ENCODE measurements at places on chromosomes 7 and 10.

DNA sequence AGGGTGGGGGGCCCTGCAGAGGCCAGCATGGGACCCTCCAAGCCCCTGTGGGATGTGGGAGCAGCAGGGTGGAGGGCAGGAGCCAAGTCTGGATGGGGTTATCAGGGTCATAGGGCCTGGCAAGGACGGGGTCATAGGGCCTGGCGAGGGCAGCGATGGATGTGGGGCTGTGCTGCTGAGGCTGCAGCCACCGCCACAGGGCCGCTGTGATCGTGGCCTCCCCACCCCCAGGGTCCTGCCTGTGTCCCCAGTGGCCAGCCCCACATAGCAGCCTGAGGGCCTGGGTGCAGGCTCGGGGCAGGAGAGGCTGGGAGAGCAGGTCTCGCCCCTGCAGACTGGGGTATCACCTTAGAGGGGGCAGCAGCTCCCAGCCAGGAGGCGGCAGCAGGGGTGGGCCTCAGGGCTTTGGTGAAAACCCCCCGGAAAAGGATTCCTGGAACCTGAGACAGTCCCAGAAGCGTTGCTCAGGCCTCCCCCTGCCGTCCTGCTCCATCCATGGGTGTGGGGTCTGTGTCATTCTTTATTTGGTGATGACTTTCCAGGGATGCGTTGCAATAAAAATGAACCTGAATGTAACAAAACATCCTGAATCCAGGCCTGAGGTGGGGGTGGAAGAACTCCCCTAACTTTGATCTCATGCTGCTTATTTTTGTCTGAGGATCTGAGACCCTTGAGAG is 107.3 kb upstream of the SHH start:
- DNase-seq = no peak
- H3K27me3 ChIP-seq = 0 out of 2 replicates have a peak, but pooled peaks cover 6% of the 10 kb centered on the region

DNA sequence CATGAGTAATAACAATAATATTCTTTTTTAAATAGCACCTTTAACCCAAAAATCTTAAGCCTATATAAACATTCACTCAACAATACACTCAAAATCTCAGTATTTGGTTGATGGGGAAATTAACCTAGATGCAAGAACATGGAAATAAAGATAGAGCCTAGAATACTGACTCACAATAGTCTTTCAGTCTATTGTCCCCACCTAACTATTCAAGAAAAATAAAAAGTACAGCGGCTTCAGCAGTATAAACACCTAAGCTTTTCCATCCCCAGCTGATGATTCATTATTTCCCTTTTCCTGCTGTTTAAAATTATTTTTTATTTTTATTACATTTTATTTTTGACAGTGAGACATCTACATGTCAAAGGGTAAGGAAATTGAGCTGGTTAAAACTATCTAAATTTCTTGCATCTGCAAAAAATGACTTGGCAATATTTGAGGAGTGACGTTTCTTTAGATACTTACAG is 201.4 kb downstream of the FZD1 start:
- no peak for DNase-seq
- H3K4me1 ChIP-seq = no peaks in the 10 kb centered on the region
- no peaks in the 10 kb centered on the region for H3K27me3 ChIP-seq
- H3K36me3 ChIP-seq = no peaks in the 10 kb centered on the region

DNA sequence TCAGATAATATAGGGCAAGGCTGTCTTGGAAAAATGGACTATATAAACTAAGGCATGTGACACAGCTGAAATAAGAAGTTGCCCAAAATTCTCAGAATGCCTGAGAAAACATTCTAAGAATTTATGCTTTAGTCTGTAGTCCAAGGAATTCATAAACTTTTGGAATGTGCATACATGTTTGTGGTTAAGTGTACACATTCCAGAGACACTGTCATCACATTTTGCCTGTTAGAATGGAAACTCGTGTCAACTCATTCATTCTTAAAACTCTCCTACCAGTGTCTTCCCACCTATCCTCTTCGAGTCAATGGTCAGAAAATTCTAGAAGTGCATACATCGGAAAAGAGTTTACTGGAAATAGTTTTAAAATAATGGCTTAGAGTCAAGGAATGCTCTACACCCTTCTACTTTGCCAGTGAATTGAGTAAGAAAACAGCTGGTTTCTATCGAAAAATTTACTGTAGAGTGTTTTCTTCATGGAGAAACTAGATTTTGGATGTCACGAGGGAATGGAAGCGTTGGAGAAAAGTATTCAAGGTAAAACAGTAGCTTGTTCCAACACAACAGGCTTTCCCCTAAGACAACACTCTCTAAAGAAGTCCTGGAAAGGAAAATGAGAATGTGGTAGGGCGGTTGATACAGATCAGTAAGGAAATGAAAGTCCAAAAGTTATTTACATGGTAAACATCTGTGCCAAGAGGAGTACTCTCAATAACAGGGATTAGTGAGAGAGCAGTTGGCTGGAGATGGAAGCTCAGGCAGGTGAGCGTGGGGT is 1177.6 kb upstream of the C7orf33 start:
- no peaks in the 10 kb centered on the region for H3K27me3 ChIP-seq
- peak; percentile 88 for DNase-seq
- H3K27ac ChIP-seq = peak overlapping the region; percentile 99

DNA sequence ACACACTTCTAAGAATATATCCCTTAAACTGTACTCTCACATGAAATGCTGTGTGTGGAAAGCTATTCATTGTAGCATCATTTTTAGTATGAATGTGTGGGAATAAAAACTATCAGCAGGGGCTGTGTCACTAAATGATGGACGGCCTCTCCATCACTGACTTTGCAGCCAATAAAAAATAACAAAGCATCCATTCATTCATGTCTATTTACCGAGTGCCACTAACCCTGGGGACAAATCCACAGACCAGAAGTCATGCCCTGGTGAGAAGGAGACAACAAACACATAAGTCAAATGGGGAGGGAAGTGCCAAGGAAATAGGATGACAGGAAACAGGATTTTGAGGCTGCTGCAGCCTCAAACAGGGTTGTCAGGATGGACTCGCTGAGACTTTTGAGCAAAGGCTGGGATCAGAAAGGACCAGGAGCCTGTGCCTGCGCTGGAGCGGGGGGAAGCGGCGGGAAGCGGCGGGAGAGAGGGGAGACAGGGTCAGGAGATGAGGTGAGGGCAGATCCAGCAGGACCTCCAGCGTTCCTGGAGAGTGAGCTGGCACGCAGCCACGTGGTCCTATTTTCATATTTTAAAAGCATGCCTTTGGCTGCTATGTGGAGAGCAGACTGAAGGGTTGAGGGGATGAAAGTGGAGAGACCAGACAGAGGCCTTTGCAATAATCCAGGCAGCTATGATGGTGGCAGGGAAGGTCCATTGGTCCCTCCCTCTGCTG is 2.2 kb upstream of the NOM1 start:
- H3K4me3 ChIP-seq = no peak overlapping the region
- no peak overlapping the region for H3K27ac ChIP-seq
- H3K4me1 ChIP-seq = peaks cover 19% of the 10 kb centered on the region
- no peak for DNase-seq

GRCh38 chr7:2719007-2719406 is 31.0 kb downstream of the AMZ1 start:
- no peak overlapping the region for H3K4me3 ChIP-seq
- H3K27me3 ChIP-seq = no peaks in the 10 kb centered on the region
- H3K36me3 ChIP-seq = peaks cover 69% of the 10 kb centered on the region
- peaks cover 14% of the 10 kb centered on the region for H3K4me1 ChIP-seq
- H3K27ac ChIP-seq = no peak overlapping the region

GRCh38 chr10:32980558-32981468 is 22.8 kb upstream of the ITGB1 start:
- peaks cover 51% of the 10 kb centered on the region for H3K4me1 ChIP-seq
- peak; percentile 94 for DNase-seq
- H3K27ac ChIP-seq = peak overlapping the region; percentile 88
- no peaks in the 10 kb centered on the region for H3K36me3 ChIP-seq
- no peaks in the 10 kb centered on the region for H3K27me3 ChIP-seq

GRCh38 chr10:24310104-24310503 is 101.2 kb downstream of the KIAA1217 start:
- H3K4me1 ChIP-seq = no peaks in the 10 kb centered on the region
- H3K27ac ChIP-seq = no peak overlapping the region
- H3K36me3 ChIP-seq = no peaks in the 10 kb centered on the region

- no peak for DNase-seq
- H3K4me3 ChIP-seq = no peak overlapping the region
- no peak overlapping the region for H3K27ac ChIP-seq
These were observed 124.0 kb downstream of the CELF2 start for GRCh38 chr10:11141571-11142091.
